ENCODE measurements at places on chromosomes 11 and 22.

DNA sequence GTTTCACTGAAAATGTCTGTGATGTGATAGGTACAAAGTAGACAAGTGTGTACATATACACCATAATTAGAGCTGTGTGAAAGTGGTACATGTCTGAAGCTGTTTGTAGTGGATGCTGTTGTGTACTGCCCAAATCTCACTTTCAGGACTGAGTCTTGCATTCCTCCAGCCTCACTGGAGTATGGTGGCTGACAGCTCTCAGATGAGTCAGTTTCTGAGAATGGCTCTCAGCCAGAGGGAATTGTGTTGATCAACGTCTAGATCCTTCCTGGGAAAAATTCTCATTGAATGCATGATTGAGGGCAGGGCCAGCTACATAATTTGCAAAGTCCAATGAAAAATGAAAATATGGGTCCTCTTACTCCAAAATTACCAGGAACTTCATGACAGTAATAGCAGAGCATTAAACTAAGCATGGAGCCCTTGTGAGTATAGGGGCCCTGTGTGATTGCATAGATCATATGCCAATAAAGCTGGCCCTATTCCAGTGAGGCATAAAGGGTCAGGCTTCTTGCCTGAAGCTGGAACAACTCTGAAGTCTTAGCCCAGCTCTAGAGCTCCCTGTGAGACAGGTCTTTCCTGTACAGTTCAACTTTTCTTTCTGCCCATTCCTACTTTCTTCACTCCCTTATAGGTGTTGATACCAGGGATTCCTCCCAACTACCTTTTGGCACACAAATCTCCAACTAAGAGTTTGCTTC is 10.8 kb upstream of the CYP2R1 start:
- DNase-seq = no peak

DNA sequence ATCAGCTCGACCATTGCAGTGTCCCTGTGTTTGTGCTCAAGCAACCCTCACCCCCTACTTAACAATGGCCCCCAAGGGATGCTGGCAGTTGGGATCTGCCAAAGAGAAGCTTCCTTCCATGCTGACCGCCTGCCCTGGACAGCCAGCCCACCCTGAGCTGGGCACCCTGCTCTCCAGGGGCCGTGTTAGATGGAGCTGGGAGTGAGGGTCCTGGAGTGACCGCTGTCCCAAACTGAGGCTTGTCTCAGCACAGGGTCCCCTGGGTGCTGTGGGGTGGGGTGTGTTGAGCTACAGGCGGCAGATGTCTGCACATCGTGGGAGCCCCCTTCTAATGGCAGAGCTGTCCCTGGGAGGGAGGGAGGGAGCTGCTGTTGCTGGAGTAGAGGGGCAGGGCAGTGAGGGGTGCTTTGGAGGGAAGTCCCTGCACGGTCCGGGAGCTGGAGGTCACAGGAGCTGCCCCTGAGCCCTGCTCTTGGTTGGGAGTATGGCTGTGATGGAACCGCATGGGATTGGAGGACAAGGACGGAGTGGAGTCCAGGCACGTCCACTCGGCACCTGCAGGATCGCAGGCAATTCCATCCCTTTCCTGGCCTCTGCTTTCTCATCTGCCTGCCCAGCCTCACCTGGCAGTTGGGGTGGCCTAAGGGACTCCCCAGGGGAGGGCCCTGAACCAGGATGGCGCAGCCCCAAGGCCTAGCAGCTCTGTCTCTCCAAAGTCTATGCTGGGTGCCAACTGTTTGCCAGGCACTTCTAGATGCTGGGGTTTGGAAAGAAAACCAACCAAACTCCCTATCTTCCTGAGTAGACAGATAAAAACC is 126.3 kb downstream of the ARHGAP8 start:
- no peak for DNase-seq

DNA sequence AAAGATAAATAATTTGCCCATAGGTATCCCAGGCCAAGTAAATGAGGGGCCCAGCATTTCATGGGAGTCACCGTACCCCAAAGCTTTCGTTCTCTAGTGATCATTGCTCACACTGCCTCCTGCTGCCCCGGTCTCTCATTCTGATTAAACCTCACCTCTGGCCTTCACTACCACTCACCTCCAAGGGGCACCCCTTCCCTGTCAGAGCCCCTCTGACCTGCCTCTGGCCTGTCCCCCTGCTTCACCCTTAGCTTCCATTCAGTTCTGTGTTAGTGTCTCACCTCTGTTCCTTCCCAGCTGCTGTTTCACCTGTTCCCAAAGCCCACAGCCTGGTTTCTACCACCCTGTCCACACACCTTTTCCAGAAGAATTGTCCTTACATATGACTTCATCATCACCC is 150.3 kb upstream of the E2F8 start:
- no peak for DNase-seq

GRCh38 chr11:117597071-117597470 is 199.9 kb downstream of the DSCAML1 start:
- DNase-seq = peak; percentile 13

DNA sequence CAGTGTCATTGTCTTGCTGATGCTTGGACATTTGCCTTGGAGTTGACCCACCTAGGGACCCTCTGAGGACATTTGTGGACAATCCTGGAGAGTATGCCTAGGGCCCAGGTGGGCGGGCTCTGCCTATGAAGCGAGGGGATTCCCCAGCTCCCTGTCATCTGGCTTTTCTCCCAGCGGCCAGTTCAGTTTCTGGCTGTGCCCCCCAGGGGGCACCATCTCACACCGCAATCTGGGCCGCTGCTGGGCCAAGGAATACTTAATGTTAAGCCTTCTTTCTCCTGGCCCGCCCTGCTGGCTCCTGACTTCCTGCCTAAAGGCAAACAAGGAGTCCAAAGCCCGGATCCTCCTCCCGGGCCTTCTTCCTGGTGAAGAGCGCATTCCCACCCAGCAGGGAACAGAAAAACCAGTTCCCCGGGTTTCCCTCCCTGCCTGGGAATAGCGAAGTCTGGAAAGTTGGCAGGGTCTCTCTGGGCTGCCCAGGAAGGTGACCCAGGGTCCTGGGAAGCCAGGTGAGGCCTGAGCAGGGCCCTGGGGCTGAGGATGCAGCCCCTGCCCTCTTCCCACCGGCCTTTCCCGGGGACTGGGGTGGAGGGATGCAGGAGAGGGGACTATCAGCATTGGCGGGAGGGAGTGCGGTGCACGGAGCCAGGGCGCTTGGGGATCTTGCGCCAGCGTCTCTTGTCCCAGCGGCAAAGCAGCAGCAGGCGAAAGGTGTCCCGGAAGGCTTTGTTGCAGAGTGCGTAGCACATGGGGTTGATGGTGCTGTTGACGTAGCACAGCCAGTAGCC is 11.9 kb downstream of the CHRM1 start:
- no peak for DNase-seq

DNA sequence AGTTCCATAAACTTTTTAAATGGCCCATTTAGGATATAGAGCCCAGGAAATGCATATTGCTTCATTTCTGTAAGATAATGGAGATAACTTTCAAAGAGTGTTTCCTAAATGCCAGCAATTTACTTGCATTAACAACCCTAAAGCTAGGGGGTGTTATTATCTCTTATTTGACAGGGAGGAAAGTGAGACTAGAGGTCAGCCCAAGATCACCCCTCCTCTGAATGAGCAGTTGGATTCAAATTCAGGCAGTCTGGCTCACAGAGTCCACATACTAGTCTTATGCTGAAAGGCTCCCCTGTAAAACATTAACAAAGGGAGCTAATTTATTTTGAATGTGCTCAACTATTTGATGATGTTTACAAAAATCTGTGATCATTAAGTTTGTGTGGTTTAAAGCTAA is 49.9 kb upstream of the TRIM77 start:
- DNase-seq = no peak

- DNase-seq = no peak
Measured at GRCh38 chr11:57588046-57588710, 9.3 kb upstream of the SERPING1 start.

DNA sequence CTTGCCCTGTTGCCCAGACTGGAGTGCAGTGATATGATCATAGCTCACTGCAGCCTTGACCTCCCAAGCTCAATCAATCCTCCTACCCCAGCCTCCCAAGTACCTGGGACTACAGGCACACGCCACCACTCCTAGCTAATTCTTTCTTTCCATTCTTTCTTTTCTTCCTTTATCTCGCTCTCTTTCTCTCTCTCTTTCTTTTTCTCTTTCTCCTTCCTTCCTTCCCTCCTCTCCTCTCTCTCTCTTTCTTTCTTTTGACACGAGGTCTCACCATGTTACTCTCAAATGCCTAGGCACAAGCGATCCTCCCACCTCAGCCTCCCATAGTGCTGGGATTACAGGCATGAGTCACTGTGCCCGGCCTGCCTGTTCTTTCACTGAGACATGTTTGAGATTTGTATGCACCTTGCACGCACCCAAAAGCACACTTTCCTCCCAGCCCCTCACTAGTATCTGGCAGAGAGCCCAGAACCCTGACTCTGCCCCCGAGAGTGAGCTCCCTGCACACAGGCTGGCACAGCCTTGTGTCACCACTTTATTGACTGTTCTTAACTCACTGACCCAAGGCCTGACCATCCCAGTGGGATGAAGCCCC is 56.8 kb downstream of the CD6 start:
- DNase-seq = peak; percentile 44

GRCh38 chr11:11420191-11420898 is 67.3 kb upstream of the CSNK2A3 start:
- no peak for DNase-seq

DNA sequence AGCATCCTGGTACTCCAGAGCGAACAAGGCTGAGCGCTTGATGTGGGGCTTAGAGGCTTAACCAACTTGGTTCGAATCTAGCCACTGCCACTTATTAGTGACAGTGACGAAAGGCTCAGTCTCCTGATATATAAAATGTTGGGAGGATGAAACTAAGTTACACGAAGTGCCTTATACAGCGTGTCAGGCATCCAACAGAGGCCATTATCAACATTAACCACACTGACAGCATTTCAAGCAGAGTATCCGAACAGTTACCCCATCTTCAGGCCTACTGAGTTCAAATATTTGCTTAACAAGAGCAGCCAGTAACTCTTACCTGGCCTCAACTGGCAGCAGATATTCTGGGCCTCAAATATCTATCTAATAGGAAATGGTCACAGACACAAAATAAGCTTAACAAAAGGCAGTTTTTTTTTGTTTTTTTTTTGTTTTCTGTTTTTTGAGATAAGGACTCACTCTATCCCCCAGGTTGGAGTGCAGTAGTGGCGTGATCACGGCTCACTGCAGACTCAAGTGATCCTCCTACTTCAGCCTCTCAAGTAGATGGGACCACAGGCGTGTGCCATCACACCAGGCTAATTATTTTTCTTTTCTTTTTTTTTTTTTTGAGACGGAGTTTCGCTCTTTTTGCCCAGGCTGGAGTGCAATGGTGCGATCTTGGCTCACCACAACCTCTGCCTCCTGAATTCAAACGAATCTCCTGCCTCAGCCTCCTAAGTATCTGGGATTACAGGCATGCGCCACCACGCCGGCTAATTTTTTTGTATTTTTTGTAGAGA is 2.9 kb downstream of the SERPIND1 start:
- DNase-seq = no peak

DNA sequence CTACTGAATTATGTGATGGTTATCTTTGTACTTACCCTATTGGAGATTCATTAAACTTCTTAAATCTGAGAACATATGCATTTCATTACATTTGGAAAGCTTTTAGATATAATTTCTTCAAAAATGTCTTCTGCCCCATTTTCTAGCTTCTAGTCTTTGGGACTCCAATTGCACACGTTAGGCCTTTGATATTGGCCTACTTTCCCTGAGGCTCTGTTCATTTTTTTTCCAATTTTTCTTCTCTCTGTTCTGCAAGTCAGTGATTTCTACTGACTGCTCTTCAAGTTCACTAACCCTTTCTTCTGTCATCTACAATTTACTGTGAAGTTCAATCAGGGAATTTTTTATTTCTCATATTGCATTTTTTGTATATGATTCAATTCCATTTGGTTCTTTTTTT is 43.0 kb downstream of the FZD4 start:
- no peak for DNase-seq

DNA sequence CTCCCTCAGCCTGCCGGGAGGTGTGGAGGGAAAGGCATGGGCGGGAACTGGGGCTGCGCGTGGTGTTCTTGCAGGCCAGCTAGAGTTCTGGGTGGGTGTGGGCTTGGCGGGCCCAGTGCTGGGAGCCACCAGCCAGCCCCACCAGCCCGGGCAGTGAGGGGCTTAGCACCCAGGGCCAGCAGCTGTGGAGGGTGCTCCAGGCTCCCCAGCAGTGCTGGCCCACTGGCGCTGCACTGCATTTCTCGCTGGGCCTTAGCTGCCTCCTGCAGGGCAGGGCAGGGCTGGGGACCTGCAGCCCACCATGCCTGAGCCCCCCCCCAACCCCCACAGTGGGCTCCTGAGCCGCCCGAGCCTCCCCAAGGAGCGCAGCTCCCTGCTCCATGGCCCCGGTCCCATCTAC is 304.2 kb downstream of the KCNA4 start:
- DNase-seq = no peak

- DNase-seq = no peak
Measured at GRCh38 chr11:131447277-131447815, 76.9 kb downstream of the NTM start.

GRCh38 chr11:35275786-35276170 is 136.8 kb downstream of the CD44 start:
- DNase-seq = no peak

DNA sequence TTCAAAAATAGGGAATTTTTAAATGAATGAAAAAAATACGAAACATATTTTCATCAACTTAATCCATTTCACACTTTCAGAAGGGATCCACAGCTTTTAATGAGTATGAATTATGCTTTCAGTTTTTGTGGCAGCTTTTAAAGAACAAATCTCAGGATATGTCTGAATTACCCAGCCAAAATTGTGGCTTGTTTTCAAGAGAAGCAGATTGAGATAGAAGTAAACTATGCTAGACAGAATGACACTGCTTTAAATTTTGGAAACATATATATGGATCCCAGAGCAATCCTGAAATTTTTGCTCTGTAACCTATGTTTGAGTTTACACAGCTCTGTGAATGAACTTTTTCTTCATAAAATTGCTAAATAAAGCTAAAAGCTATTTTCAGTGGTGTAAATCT is 2.4 kb upstream of the HINFP start:
- no peak for DNase-seq

GRCh38 chr11:76226626-76227025 is 20.3 kb upstream of the WNT11 start:
- no peak for DNase-seq

- DNase-seq = no peak
Measured at GRCh38 chr22:42873356-42873755, 16.3 kb upstream of the ARFGAP3 start.

DNA sequence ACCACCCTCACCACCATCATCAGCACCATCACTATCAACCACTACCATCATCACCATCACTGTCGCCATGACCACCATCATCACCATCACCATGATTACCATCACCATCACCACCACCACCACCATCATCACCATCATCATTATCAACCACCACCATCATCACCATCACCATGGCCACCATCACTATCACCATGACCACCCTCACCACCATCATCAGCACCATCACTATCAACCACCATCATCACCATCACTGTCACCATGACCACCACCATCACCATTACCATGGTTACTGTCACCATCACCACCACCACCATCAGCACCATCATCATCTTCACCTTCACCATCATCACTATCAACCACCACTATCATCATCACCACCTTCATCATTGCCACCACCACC is 183.4 kb downstream of the SHANK2 start:
- no peak for DNase-seq

GRCh38 chr22:17753401-17753989 is 20.8 kb downstream of the BID start:
- DNase-seq = no peak

- DNase-seq = no peak
Measured at GRCh38 chr11:11089805-11090204, 232.0 kb upstream of the ZBED5 start.

GRCh38 chr22:32583921-32584335 is 109.3 kb downstream of the FBXO7 start:
- no peak for DNase-seq

GRCh38 chr22:47067321-47067890 is 305.0 kb downstream of the TBC1D22A start:
- no peak for DNase-seq

- no peak for DNase-seq
Measured at GRCh38 chr22:45642986-45643385, 28.6 kb upstream of the ATXN10 start.
